Stimulated activated CD8-positive, alpha-beta memory T cell treated with anti-CD3 and anti-CD28 coated beads, Interleukin-7, amount 100 ng/mL, for 1 hour (primary cell): ENCODE measurements at places on chromosomes 16 and 17.

GRCh38 chr16:85517154-85517553, 96.0 kb upstream of the GSE1 start:
- DNase-seq, result no peak

- DNase-seq, result no peak
Observed at GRCh38 chr17:6701719-6702118, 11.4 kb downstream of the SLC13A5 start.

DNA sequence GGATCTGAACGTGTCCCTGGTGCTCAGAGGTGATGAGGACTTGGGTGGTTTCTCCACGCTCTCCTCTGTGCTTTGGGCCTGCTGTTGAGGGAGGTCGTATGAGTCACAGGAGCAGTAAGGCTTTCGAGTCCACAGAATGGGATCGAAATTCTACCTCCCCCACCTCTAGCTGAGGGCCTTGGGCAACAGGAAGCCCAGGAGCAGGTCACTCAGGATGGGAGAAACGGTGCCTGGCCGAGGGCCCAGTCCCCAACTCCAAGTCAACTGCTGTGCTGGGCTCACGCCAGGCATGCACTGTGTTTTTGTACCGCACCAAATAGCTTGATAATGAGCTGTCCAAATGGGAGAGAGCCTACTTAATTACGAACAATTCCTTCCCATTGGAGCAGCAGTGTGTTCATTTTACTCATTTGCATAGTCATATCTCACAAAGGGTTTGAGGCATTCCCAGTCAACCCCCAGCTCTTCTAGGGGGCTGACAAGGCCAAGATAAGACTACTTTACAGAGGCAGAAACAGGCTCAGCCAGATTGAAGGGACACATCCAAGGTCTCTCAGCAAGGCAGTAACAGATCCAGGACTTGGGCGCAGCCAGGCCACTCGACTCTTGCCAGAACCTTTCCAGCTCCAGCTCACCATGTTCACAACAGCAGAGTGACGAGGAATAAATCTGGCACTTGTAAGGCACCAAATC, 53.6 kb downstream of the WNT3 start:
- DNase-seq, result no peak

- no peak for DNase-seq
Observed at GRCh38 chr16:85163278-85164112, 51.2 kb upstream of the CIBAR2 start.

- DNase-seq, result no peak
Observed at GRCh38 chr16:87828071-87828906, 41.0 kb downstream of the SLC7A5 start.

DNA sequence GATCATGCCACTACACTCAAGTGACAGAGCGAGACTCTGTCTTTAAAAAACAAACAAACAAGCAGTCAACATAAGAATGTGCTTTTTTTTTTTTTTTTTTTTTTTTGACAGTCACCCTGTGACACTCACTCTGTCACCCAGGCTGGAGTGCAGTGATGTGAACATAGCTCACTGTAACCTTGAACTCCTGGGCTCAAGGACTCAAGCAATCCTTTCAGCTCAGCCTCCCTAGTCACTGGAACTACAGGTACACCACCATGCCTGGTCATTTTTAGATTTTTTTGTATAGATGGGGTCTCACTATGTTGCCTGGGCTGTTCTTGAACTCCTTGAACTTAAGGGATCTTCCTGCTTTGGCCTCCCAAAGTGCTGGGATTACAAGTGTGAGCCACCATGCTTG, 15.3 kb upstream of the CHP2 start:
- DNase-seq, result no peak

DNA sequence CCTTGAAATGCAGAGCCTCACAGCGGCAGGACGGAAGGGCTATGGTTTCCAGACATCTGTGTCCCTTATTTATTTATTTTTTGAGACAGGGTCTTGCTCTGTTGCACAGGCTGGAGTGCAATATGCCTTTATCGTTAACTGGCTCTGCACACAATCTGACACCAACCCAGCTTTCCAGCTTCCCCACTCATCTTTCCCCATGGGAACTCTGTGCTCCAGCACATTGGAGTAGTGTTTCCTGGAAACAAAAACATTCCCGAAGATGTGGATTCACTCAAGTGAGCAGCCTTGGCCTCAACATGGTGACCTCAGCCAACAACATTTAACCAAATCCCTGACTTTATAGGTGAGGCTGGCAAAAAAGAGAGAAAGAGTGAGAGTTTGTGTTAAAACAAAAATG, 307.1 kb downstream of the TMEM114 start:
- no peak for DNase-seq

GRCh38 chr17:17204041-17204591, 2.0 kb downstream of the PLD6 start:
- no peak for DNase-seq

DNA sequence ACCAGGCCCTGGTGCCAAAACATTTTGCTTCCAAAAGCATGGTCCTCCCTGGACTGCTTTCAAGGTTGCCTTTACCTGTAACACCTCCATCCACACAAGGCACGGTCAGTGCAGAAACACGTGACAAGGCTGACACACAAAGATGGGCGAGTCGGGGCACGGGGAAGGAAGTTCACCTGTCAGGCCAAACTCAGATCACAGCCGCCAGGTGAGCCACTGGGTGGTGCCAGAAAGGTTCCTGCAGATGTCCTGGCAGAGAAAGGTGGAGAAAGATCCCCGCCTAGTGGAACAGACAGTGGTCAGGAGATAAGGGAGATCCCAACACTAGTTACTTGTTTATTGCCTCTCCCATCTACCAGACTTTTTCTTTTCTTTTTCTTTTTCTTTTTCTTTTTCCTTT, 155.3 kb downstream of the AIPL1 start:
- no peak for DNase-seq

DNA sequence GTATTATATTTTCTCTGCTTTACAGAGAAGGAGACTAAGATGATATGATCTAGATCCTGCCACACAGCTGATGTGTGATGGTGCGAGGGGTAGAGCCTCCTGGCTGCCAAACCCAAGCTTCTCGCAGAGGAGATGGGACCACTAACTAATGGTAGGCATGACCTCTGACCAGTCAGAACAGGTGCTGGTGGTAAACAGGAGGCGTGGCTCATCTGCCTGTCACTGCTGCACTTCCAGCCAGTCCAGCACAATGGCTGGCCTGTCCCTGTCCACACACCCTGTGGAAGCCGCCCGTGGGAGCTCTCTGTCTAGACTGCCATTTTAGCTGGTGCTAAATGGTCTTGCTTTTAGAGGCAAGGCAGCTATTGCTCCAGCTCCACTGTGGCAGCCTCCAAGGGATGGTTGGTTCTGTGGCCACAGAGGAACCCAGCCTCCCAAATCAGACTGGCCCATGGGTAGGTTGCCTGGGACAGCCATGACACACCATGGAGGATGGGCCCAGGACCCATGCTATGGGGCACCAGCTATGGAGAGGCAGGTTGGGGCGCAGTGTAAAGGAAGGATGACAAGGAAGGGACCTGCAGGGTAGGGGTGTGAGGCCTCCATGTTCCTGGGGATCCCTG, 86.7 kb downstream of the KSR1 start:
- no peak for DNase-seq

GRCh38 chr17:65523853-65524664, 37.4 kb downstream of the AXIN2 start:
- DNase-seq, result no peak

DNA sequence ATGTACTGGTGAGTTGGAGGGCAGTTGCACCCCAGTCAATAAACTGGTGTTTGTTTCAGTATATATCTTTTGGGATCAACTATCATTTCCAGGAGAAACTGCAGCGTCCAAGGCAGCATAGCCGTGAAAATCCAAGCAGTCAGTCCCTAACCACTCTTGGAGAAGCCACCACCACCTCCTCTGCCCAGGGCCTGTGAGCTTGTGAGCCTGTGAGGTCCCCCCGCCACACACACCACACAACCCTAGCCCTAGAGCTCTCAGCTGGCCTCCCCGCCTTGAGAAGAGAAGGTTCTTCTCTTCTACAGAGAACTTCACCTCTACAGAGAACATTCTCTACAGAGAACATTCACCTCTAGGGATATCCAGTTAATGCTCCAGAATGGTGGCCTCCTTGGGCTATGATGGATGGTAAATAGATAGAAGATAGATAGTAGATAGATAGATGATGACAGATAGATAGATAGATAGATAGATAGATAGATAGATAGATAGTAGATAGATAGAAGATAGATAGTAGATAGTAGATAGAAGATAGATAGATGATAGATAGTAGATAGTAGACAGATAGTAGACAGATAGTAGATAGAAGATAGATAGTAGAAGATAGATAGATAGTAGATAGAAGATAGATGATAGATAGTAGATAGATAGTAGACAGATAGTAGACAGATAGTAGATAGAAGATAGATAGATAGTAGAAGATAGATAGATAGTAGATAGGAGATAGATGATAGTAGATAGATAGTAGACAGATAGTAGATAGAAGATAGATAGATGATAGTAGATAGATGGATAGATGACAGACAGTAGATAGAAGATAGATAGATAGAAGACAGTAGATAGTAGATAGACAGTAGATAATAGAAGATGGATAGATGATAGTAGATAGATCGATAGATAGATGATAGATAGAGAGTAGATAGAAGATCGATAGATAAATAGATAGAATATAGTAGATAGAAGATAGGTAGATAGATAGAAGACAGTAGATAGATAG, 13.7 kb downstream of the ALOX15B start:
- DNase-seq, result no peak

GRCh38 chr16:26382586-26382985, 684.1 kb upstream of the C16orf82 start:
- no peak for DNase-seq

DNA sequence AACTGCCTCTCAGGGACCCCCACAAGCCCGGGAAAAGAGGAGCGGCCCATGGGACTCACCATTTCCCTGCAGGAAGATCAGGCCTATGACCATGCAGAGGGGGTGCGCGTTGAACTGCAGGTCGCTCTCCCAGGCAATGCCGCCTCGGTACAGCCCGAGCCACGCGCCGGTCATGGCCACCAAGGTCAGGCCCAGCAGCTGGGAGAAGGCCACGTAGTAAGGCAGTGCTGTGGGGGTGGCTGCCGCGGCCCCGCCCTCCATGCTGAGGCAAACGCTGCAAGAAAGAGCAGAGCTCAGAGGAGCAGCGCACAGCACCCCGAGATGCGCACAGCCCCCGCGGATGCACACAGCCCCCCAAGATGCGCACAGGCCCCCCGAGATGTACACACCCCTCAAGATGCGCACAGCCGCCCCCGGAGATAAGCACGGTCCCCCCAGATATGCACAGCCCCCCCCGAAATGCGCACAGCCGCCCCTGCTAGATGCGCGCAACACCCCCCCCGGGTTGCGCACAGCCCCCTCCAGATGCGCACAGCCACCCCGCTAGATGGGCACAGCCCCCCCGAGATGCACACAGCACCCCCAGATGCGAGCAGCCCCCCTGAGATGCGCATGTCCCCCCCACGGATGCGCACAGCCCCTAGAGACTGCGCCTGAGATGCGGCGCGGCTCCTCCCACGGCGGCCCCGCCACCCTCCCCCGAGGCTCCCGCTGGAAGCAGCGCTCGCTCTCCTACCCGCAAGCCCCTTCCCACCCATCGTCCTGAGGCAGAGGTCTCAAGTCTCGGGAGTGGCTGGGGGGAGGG, 8.6 kb downstream of the CYB561 start:
- no peak for DNase-seq

DNA sequence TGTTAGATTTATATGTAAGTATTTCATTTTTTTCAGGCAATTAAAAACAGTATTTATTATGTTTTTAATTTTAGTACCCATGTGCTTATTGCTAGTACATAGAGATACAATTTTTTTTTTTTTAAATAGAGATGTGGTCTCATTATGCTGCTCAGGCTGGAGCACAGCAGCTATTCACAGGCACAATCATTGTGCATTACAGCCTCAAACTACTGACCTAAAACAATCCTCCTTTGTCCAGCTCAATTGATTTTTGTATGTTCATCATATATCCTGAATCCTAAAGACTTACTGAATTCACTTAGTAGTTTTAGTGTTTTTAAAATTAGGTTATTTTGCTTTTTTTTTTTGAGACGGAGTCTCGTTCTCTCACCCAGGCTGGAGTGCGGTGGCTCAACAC, 26.3 kb downstream of the SPECC1 start:
- DNase-seq, result no peak

- DNase-seq, result no peak
Observed at GRCh38 chr16:88442383-88442726, 10.7 kb upstream of the ZFPM1 start.

DNA sequence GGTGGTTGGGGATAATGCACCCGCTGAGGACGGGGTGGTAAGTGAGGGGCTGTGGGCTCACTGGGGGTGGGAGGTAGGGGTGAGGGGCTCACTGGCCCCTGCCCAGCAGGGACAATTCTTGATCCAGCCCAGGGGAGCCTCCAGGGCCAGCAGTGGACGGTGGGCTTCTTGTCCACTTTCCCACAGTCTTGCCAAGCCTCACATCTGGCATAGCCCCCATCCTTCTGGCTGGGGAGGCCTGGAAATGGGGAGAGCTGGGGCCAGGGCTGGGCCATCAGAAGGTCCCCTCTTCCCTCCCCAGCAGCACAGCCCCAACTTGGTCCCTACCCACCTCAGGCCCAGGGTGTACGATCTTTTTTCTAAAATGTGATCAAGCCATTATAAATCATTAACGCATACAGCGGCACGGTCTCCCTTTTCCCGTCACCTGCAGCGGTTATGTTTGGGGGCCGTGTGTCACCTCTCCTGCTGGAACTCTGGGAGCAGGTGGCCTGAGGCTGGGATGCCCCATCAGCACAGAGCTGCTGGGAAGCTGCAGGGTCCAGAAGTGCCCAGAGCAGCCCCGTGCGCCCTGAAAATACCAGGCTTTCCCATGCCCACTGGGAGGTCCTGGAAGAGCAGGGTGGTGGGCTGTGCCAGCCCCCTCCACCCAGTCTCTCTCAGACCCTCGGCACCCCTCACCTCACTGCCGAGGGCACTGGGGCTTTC, 7.2 kb upstream of the SETD6 start:
- no peak for DNase-seq

DNA sequence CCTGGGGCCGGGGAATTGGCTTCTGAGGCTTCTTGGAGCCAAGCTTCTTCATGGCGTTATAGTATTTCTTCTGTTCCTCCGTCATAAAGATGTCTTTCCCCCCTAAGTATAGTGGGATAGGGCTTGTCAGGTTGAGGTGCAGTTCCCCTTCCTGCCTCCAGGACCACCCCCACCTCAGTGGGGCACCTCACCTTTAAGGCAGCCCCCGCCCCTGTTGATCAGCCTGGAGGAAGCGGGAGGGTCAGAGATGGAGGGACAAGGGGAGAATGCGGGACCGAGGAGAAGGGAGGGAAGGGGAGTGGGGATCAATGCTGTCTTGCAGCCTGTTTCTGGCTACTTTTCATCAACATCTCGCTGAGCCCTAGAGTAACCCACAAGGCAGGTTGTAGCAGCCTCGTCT, 11.6 kb upstream of the CD79B start:
- no peak for DNase-seq

DNA sequence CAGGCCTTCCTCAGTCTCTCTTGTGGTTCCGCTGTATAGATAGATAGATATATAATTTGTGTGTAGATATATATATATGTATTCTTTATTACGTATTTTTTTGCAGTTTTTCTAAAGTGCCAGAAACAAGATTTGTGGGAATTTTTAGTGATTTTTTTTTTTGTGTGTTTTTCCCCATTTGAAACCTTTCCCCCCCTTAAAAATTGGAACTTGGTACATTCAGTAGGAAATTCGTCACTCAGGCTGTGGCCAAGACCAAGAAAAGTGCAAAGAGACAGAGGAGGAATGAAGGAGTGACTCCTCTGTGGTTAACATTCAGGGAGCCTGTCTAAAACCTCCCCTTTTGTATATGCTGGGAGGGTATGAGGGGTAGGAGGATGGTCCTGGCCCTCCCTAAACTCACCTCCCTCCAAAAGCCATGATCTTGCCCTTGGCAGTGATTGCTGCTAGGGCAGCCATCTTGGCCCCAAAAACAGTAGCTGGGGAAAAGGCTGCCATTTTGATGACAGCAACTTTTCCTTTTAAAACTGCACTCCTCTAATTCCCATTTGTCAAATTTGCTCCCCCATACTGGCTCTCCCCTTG, 15.2 kb downstream of the CHRNB1 start:
- DNase-seq, result no peak
